ENCODE measurements at places on chromosomes 2 and 18.

DNA sequence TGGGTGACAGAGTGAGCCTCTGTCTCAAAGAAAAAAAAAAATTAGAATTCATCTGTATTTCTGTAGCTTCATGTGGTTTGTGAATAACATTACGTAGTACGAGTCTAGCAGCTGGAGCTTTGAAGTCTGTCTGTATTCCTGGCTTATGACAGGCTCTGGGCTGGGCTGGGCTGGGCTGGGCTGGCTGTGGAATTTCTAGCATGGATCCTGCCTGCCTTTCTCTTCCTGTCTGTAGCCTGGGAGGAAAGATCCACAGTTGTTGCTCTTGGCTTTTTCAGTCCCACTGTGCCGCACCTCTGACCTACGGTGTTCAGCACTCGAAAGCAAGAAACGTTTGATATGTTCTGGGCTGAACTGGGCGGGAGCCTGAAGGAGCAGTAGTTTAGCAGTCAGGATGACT is 55.4 kb downstream of the BOLA3 start:
- DNase-seq, result no peak

- no peak for DNase-seq
These were observed 19.9 kb upstream of the IL1R2 start for GRCh38 chr2:101971836-101972235.

DNA sequence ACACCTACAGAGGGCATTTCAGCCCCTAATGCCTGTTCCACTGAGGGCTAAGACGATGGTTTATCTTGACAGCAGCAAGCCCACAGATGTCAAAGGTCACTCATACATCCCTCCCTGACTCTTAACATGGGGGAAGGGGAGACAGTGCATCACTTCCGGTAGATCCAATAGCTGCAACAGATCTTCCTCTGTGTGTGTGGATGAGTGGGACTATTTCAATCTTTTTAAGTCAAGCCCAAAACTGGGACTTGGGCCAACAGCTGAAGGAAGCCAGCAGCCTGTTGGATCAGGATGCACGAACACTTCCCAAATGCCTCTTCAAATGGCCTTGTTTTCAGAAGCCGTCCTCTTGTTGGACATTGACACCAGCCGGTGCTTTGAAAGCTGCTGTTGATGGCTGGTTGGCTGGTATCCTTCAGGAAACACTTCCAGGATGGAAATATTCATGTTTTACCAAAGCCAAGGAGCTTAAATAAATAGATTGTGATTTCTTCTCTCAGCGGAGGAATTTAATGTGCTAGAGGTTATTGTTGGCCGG is 59.2 kb downstream of the IL1R2 start:
- DNase-seq, result no peak

DNA sequence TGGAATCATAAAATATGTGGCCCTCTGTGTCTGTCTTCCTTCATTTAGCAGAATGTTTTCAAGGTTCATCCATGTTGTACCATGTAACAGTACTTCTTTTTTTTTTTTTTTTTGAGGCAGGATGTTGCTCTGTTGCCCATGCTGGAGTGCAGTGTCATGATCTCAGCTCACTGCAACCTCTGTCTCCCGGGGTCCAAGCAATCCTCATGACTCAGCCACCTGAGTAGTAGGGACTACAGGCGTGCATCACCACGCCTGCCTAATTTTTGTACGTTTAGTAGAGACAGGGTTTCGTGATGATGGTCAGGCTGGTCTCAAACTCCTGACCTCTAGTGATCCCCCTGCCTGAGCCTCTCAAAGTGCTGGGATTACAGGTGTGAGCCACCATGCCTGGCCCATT is 31.2 kb downstream of the RAB1A start:
- no peak for DNase-seq

- DNase-seq, result no peak
These were observed 109.1 kb downstream of the IRS1 start for GRCh38 chr2:226690461-226691024.

GRCh38 chr2:75589391-75590105 is 28.8 kb upstream of the EVA1A start:
- no peak for DNase-seq

- no peak for DNase-seq
These were observed 72.7 kb downstream of the NEB start for GRCh38 chr2:151661625-151662024.

- no peak for DNase-seq
These were observed 360.0 kb downstream of the RND3 start for GRCh38 chr2:150127346-150127990.

DNA sequence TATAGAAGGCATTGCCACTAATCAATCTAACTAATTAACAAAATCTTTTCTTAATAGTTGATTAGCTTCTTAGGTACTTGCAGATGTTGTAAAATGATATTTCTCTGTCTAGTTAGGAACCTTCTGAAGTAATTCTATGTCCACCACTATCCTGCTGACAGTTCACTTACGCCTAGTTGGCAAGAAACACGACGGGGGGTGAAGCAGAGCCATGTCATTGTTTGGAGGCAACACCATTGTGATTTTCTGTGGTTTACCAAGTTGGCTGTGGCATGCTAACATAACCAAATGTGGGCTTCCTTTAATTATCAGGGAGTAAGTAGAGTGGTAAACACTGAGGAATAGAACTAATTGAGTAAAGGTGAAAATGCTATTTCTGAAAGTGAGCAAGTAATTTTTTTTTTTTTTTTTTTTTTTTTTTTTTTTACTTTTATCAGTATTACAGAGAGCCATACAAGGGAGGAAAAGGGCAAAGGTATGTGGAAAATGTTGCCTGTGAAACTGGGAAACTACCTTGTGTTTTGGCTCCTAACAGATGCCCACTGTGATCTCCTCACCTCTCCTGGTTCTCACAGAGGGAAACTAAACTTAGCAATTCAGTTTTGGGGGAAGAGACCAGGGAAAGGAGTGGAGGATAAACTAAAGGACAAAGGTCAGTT is 126.8 kb downstream of the MEIS1 start:
- no peak for DNase-seq

DNA sequence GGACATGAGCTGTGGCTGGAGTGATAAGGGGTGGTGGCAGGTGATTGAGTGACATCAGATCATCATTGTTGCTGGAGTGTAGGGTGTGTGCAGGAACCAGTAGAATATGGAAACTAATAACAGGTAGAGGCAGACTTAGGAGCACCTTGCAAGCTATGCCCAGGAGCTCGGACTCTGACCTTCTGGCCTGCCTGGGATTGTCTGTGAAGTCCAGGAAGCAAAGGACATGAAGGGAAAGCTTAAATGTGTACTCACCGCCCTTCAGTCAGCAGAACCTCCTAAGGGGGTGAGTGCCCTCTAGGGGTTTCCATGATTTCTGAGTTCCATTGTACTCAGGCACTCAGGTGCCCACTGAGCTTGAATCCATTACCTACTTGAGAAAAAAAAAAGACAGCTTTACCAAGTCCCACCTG is 104.2 kb downstream of the CRIM1 start:
- DNase-seq, result no peak

- DNase-seq, result no peak
These were observed 24.3 kb upstream of the PSME4 start for GRCh38 chr2:53994818-53995808.

- DNase-seq, result no peak
These were observed 257.7 kb upstream of the CHAC2 start for GRCh38 chr2:53509831-53510388.

- no peak for DNase-seq
These were observed 281.1 kb downstream of the ZNF516 start for GRCh38 chr18:76213991-76214390.

GRCh38 chr2:79320871-79321270 is 161.3 kb upstream of the REG3A start:
- no peak for DNase-seq

GRCh38 chr2:179909845-179910734 is 48.7 kb upstream of the ZNF385B start:
- DNase-seq, result no peak

- no peak for DNase-seq
These were observed 114.6 kb downstream of the SETBP1 start for GRCh38 chr18:44795241-44795640.

- DNase-seq, result peak; percentile 34
These were observed 767 bp upstream of the NPPC start for GRCh38 chr2:231926761-231927565.

- no peak for DNase-seq
These were observed 236.2 kb downstream of the IKZF2 start for GRCh38 chr2:212915121-212915782.

DNA sequence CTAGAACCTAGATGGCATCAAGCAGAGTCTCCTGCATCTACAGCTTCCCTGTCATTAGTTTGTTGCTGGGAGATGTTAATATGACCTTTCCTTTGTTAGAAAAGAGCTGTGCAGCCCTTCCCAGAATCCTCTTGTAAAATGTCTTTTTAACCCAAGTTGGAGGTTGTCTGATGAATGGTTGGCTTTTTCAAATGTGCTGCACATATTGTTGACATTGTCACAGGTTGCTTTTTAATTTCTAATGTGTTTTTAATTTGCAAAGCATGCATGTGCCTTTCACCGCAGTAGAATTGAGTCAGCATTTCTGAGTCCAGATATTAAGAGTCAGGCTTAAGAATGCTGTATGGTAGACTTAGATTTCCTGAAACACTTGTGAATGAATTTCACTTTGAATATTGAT is 120.8 kb downstream of the GREB1L start:
- no peak for DNase-seq

GRCh38 chr2:201130524-201131186 is 14.7 kb downstream of the CFLAR start:
- DNase-seq, result no peak
